ENCODE measurements at places on chromosomes 4 and X.

DNA sequence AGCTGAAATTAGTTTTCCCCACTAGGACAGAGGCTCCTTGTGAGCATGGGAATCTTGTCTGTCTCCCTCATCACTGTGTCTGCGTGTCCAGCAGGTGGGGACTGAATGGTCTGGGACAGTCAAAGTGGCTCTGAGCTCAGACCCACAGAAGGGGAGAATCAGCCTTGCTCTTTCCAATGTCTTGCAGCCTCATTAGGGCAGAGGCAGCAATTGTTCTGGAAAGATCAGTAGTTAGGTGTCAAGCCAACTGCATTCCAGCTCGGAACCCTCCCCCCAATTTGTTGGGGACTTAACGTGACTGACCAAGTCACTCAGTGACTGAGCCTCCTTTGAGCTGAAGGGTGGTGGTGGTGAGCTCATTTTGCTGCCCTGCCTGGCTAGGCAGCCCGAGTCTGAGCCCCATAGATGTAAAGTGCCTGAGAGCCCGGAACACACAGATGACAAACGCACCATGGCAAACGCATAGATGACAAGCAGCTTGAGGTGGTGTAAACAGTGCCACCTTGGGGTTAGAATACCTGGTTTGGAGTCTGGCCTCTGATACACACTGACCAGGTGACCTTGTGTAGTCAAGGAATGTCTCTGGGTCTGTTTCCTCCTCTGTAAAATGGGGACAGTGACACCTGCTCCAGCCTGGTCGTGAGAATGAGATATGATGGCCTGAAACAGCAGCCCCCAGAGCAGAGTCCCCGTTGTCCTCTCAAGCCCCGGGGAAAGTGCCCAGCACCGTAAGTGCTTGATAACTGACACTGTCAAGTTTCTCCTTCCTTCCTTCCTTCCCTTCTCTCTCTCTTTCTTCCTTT lies 2.7 kb upstream of the SORCS2 start:
- DNase-seq, result no peak

DNA sequence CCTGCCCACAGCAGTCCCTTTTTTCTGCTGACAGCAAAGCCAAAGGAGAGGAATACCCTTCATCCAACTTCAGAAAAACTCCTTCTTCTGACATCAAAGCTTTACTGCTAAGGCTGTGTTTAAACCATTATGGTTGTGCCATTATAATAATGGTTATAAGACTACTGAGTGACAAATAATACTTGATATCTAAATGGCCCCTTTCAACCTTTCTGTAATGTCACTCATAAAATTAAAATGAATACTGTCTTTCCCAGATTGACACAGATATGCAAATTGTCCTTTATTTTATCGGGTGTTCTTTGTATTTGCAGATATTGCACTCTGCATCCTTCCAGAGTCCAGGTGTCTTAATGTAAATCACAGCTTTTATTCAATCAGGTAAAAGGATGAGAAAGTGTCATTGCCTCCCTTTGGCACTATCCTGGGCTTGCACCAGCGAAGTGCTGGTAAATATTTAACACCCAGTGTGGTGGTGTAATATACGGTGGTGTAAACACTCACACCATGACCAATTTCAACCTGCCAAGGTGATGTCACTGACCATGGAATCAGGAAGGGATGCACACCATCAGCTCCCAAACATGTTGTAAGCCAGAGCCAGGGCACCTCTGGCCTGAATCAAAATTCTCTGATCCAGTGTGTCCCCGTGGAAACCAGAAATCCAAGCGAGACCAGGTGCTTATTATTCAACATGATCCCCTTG lies 139.4 kb upstream of the TENM3 start:
- no peak for DNase-seq

- no peak for DNase-seq
These were observed 103.6 kb downstream of the RTL3 start for GRCh38 chrX:78555401-78555980.

DNA sequence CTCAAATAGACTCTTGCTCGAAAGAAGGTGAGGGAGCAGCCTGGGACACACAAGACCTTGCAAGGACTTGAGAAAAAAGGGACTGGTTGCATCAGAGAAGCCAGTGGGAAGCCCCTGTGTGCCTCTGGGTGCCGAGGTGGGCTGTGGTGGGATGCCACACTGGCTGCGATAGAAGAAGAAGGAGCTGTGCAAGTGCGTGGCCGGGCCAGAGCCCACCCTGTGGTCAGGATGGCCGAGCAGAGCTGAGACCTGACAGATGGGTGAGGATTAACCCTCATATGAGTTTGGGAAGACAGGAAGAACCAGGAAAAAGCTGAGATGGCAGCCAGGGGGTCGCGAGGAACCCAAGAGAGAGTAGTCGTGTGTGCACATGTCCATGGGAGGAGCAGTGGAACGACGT lies 44.6 kb upstream of the HGFAC start:
- DNase-seq, result no peak

- no peak for DNase-seq
These were observed 29.6 kb downstream of the PDK3 start for GRCh38 chrX:24494647-24495075.

DNA sequence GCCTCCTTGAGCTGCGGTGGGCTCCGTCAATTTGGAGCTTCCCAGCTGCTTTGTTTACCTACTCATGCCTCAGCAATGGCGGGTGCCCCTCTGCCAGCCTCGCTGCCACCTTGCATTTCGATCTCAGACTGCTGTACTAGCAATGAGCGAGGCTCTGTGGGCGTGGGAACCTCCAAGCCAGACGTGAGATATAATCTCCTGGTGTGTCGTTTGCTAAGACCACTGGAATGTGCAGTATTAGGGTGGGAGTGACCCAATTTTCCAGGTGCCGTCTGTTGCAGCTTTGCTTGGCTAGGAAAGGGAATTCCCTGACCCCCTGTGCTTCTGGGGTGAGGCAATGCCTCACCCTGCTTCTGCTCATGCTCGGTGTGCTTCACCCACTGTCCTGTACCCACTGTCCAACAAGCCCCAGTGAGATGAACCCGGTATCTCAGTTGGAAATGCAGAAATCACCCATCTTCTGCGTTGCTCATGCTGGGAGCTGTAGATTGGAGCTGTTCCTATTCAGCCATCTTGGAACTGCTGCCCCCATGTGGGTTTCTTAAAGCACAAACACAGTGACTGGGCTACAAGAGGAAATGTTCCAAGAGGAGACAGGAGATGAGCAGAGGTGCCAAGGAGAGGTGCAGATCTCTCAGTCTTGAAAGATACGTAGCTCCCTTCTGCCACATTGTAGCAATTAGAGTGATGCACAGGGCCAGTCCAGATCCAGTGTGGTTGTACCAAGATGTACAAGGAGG lies 193.0 kb upstream of the IGFBP7 start:
- DNase-seq, result no peak

DNA sequence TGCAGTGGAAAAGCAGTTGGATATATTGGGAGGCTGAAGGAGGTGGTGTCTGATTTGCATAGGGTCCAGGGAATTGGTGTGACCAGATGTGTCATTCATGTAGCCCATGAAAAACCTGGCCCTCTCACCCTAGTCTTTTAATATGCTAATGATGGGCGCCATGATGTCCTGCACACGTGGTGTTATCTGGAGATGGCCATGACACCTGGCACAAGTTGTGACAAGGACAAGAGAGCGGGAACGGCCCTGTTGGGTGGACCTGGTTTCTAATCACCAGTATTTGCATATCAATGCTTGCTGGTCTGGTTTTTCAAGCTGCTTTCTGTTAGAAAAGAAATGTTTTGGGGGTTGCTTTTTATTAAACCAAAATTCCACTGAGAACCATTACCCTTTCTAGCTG lies 87.4 kb downstream of the ZXDA start:
- DNase-seq, result no peak
